ENCODE measurements at places on chromosomes 2 and 18.

DNA sequence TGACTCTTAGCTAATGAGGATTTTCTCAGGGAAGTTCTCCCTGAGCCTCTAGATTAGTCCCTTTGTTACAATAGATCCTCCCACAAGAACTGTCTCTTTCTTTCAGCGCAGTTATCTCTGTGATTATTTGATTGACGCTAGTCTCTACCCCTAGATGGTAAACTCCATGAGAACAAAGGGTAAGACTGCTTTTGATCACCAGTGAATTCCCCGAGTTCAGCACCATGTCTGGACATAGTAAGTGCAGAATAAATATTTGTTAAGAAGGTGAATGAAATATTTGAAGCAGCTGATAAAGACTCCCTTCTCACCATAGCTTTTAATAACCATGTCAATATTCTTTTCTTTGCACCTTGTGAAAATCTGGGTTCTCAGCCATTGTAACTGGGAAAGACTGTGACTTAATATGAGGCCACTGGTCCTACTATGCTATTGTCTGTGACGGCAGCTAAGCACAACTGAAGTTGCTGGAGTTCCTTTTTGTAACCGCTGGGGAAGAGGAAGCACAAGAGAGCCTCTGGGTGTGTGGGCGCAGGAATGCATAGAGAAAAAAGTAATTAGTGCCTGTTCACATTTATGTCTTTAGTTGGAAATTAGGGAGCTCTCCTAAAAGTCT, 214.7 kb downstream of the TGIF1 start:
- DNase-seq = no peak

GRCh38 chr18:79681484-79682387, 2.1 kb downstream of the CTDP1 start:
- DNase-seq = no peak

- DNase-seq = no peak
These were observed 49.7 kb downstream of the PDCL3 start for GRCh38 chr2:100612388-100613000.

DNA sequence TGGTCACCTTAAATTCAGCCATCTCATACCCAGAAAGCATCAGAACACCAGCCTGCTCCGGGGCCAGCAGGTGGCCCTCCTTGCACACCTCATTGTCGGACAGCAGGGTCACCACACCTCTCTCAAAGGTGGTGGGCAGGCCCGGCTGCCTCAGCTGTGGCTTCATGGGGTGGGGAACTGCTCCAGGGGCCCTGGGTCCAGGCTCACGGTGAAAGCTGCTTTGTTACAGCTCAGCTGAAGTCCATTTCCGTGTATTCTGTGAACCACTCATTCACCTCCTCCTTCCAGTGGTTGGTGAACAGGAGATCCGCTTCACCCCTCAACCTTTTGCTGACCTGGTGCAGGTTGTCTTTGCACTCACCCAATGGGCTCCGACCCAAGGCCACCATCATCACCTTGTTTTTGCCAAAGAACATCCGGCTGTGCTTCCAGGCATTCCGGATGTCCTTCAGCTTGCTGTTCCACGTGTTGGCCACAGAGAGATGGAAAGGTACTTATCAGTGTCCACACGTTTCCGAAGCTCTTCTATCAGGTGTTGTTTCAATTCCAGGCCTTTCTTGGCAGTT, 78.6 kb upstream of the LDLRAD4 start:
- no peak for DNase-seq

DNA sequence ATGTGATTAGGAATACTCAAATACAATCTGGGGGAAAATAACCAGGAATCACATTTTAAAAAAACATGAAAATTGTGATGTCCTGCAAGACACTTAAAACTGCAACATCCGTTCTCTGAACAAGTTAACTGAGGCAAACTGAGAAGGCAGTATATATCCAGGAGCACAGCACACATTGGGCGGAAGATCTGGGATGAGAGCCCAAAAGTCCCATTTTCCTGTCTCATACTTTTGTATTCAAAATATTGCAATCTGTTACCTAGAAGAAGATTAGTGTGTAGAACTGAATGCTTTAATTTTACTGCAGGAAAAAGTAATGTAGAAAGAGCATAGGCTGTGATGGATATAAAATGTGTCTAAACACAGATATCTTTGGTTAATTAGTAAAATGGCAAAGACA, 276.8 kb upstream of the FANCL start:
- no peak for DNase-seq

GRCh38 chr2:74147727-74148456, at the start of gene BOLA3:
TSS of gene BOLA3 (minus strand) at chr2:74147912. CDS start at chr2:74147874, 38 bp downstream.
- peak; percentile 51 for DNase-seq
